Stimulated activated naive B cell treated with anti-CD40 and anti-IgM and Interleukin-4, amounts not matched to agents 10 μg/mL and 1 μg/mL and 100 μg/mL, for 72 hours (primary cell): ENCODE measurements at places on chromosomes 7 and 10.

GRCh38 chr10:16116404-16117304 lies 256.3 kb upstream of the MINDY3 start:
- H3K4me3 ChIP-seq = no peak overlapping the region
- no peak for DNase-seq
- H3K36me3 ChIP-seq = no peaks in the 10 kb centered on the region
- no peaks in the 10 kb centered on the region for H3K27me3 ChIP-seq
- H3K4me1 ChIP-seq = no peaks in the 10 kb centered on the region

DNA sequence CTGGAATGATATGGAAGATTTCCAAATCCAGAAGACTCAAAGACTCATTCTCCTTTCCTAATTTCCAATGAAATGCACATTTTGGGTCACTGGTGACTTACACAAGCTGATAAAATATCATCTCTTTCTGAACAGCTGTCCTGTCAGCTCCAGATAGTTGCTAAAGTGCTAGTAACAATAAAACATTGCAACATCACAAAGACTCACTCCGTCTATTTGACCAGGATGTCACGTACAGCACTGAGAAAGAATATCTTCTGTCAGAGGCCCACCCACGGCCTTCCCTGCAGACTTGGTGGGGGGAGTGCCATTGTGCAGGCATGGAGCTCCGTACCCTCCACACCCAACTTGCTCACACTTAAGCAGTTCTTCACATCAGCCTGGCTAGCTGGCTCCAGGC lies 78.9 kb upstream of the EGR2 start:
- no peak overlapping the region for H3K4me3 ChIP-seq
- peaks cover 4% of the 10 kb centered on the region for H3K27me3 ChIP-seq

- no peak for DNase-seq
- H3K27me3 ChIP-seq = no peaks in the 10 kb centered on the region
- H3K4me1 ChIP-seq = no peaks in the 10 kb centered on the region
- no peak overlapping the region for H3K27ac ChIP-seq
- peaks cover 38% of the 10 kb centered on the region for H3K36me3 ChIP-seq
- no peak overlapping the region for H3K4me3 ChIP-seq
Measured at GRCh38 chr10:12156367-12157123, 27.1 kb downstream of the SEC61A2 start.

- no peak overlapping the region for H3K4me3 ChIP-seq
- H3K36me3 ChIP-seq = no peaks in the 10 kb centered on the region
- H3K4me1 ChIP-seq = no peaks in the 10 kb centered on the region
Measured at GRCh38 chr10:122054048-122055025, 65.4 kb downstream of the TACC2 start.

GRCh38 chr7:22390516-22390915 lies 33.6 kb upstream of the RAPGEF5 start:
- no peaks in the 10 kb centered on the region for H3K36me3 ChIP-seq
- no peak overlapping the region for H3K4me3 ChIP-seq
- DNase-seq = no peak
- peaks cover 5% of the 10 kb centered on the region for H3K4me1 ChIP-seq

DNA sequence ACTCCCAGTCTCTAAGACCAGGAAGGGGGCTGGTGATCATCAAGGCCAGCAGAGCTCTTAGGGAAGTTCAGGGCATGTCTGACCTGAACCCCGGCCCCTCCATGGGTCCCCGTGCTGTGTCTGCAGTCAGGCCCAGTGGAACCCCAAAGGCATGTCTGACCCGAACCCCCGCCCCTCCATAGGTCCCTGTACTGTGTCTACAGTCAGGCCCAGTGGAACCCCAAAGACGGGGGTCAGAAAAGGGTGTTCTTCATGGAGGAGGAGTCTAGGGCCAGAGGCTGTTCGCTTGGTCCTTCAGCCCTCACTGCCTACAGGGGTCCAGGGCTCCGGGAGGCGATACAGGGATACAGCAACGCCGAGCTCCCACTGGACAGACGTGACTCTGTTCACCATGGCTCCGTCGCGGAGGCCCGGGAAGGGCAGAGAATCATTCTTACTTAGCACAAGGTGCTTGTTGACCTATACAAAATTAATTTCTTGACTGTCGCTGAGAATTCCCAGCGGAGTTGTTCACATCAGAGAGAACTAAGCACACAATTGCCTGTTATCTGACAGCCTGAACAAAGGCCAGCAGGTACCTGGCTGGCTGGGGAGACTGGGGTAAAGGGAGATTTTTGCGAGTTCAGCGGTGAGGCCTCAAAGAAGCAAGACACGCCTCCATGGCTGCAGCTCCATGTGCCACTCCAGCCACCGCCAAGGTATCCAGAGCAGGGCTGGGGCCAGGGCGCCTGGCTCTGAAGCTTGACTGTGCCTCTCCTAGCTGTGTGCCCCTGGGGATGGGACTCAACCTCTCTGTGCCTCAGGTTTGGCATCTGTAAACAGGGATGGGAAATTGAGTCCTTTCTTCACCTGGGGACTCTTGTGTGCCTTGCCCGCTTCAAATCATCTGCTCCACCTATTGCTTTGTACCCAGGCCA lies 26.8 kb downstream of the EN2 start:
- no peak overlapping the region for H3K27ac ChIP-seq
- peaks cover 32% of the 10 kb centered on the region for H3K27me3 ChIP-seq
- no peaks in the 10 kb centered on the region for H3K36me3 ChIP-seq
- no peak for DNase-seq
